Stimulated activated CD8-positive, alpha-beta memory T cell treated with anti-CD3 and anti-CD28 coated beads, Interleukin-15, amount 100 ng/mL, for 4 hours (primary cell): ENCODE measurements at places on chromosomes 4 and X.
A peak's percentile ranks its signal among the peaks of the same experiment; 100 is the strongest.

DNA sequence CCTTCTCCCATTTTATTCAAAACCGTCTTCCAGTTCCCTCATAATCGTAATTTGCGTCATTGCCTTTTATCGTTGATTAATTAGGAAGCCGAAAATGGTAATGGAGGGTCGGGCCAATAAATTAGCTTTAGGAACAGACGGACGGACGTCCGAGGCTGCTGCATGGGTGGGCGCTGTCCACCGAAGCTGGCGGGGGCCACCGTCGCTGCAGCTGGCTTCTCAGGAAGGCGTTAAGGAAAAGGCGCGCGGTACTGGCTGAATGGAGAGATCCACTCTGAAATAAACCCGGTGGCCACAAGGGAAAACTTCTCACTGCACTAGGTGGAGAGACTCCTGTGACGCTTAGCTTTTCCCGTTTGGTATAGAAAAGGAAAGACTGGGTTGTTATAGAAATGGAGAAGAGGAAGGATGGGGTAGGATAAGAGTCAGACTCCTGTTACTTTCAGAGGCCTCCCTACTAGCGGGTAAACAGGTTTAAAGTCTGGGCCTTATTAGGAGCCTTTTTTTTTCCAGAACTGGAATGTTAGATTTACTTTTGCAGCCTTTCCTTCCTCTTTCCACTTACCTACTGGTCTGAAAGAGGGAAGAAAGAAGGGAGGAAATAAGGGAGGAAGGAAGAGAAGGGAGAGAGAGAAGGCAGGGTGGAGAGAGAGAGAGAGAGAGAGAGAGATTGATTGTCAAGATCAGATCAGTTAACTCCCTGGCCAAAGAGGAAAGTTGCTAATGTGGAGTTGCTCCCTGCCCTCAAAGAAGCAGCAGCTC is 11.3 kb upstream of the PRDM8 start:
- DNase-seq: no peak

DNA sequence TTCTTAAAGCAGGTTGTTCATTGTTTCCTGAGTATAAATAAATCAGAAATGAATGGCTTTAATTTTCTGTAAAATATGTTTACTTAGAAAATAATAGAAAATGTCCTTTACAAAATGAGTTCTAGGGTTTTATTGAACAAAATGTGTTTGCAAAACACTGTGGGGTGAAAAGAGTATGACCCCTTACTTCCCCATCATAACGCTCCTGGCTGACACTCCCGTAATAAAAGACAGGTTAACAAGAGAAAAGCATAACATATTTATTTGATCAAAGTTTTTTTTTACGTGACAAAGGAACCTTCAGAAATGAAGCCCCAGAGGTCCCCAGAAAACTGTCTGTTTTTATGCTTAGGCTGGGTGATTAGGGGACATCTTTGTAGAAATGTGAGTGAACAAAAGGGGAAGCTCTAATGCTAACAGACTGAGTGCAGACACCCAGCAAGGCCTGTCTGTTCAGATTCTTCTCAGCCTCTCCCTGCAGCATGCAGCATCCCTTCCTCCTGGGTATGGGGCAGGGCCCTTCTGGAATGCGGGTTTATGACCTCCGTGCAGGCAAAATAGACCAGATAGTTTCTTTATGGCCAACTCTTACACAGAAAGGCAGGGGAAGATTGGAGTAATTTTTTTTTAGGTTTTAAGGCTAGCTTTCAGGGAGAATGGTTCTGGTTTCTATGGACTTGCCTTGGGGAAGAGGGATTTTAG is 26.1 kb downstream of the ZFP42 start:
- no peak for DNase-seq

DNA sequence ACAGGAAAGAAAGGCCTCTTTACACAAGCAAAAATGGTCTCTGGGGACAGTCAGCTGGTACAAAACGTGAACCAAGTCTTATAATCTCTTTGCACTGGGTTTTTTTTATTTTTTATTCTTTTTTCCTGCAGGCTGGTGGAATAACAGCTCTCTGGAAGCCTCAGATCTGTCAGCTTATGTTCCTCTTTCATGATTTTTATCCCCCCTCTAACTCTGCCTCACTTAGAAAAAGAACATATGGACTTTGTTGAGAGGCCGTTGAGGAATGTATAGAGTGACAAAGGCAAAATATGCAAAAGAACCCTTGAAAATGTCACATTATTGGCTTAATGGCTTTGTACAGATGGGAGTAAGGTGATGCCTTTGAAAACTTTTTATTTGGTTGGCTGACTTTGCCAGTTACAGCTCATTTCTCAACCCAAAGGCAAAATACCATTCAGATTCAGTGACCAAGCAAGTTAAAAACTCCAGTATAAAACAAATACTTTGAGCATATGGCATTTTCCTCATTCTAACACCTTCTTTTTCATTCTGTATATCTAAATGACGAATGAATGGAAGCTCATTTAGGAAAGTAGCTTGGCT is 111.1 kb downstream of the RNF150 start:
- DNase-seq: no peak

- no peak for DNase-seq
Measured at GRCh38 chrX:97400492-97400891, 516.8 kb downstream of the RPA4 start.

- DNase-seq: no peak
Measured at GRCh38 chr4:42123071-42123644, 29.3 kb downstream of the BEND4 start.

DNA sequence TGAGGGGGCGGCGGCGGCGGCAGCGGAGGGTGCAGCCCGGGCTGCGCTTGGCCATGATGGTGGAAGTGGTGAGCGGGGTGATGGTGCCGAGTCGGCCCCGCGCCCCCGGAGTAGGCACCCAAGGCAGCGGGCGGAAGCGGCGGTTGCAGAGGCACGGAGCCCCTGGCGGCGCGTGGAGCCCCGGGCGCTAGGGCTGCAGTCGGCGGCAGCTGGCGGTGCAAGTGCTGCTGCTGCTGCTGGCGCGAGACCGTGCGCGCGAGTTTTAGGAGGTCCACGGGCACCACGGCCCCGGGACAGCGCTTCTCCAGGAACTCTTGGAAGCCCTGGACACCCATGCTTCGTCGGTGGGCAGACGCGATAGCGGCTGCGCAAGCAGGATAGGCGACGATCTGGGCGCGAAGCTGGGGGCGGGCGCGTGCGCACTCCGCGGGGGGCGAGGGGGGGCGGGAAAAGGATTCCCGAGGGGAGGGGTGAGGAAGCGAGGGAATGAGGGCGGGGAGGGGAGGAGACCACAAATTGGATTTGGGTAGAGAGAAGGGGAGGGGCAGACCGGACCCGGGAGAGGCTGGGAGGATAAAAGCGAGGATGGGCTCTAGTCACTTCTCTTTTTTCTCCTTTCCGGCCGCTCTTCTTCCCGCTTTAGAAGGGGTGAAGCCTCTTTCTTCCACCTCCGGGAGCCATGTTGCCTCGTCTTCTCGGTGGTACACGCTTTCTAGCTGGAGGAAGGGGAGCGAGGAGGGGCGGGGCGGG is at the start of gene FAM120C:
Gene FAM120C (minus strand): TSS at position 391 of the 750 bp plus-strand sequence. CDS start 56 bp downstream, at position 335.
- peak; percentile 40 for DNase-seq
